ENCODE measurements at places on chromosomes 7 and 10. TPM values are rescaled to one million over a fixed set of nuclear protein-coding genes. Genes with fewer than 3 reads are reported as not detected.

Gene TDRD1
- under 0.01 TPM for total RNA-seq

Gene ING3
- 29.4 TPM for total RNA-seq

Gene ASAH2
- total RNA-seq: 2.5 TPM

Gene MORN4
- 26.0 TPM for total RNA-seq

Gene AMZ1
- 2.5 TPM for total RNA-seq

Gene FAS
- total RNA-seq: 1.9 TPM

Gene ATP5F1C
- 258 TPM for total RNA-seq

Gene POLR2J
- 14.1 TPM for total RNA-seq

Gene NODAL
- total RNA-seq: 3.1 TPM
